ENCODE measurements at places on chromosomes 3 and 15.

DNA sequence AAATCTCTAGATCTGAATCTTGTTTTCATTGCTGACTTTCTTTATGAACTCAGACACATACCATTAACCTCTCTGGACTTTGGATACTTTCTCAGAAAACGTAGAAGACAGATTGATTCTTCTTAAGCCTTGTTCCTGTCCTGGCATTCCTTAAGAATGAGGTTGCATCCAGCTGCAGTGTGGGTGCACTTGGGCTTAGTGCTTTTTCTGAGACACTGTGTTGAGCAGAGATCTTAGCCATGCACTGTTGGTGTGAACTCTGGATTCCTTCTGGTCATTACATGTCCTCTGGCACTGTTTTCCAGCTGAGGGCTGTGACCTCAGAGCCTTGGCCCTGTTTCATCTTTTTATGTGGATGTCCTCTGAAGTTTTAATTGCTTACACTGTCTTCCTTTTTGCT lies 428.3 kb downstream of the CNTN4 start:
- DNase-seq = no peak

- DNase-seq = no peak
Measured at GRCh38 chr3:181076558-181076957, 87.0 kb upstream of the DNAJC19 start.

DNA sequence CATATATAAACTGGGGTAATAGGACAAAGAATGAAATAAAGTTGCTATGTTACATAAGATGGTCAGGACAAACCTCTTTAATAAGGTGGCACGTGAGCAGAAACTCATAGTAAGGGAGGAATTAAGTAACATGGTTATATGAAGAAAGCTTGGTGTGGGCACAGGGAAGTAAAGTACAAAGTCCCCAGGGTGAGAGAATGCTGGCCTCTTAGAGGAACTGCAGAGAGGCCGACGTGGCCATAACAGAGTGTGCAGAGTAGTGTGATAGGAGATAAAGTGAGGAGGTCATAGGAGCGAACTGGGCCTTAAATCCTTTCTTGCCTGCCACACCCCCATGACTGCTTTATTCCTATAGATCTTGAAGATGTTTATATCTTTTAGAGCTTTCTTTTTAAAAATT lies 17.4 kb upstream of the RBMS3 start:
- no peak for DNase-seq

DNA sequence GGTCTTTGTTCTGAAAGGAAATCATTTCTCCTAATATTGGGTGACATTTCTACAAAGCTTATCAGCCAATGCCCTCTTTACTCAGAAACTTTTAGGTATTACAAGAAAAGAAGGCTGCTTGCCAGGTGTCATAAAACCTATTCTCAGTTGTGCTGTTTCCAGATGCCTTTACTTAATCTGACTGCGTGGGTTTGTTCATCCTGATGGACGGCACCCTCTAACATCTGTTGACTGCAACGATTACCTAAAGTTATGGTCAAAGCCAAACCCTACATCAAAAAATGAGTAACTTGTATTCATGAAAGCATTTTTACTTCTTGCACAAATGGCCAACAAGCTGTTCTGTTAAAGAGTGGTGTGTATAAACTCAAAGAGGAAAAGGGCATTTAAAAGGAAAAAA lies 207.7 kb upstream of the PDZRN3 start:
- no peak for DNase-seq

DNA sequence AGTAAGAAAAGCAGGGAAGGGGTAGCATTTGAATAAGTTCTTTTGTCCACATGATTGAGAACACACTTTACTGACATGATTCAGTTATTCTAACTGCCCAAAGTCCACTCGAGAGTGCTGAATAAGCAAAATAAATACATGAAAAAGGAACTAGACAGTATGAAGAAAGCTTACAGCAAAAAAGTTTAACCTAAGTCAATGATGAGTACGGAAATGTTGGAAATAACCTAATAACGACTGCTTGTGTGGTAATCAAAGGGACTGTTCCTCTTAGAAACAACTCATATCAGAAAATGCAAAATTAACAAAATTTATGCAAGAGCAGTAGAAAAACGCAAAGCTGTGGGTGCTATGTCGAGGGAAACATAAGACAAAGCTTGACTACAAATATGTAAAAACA lies 36.6 kb downstream of the DMXL2 start:
- no peak for DNase-seq

- DNase-seq = no peak
Measured at GRCh38 chr3:42273361-42273760, 7.4 kb upstream of the CCK start.

- no peak for DNase-seq
Measured at GRCh38 chr15:23859008-23859407, 171.9 kb upstream of the NDN start.

- peak; percentile 86 for DNase-seq
Measured at GRCh38 chr3:42880601-42881451, 5.1 kb upstream of the CYP8B1 start.

- no peak for DNase-seq
Measured at GRCh38 chr3:133529809-133530208, 43.7 kb upstream of the CDV3 start.

GRCh38 chr15:85745525-85746150 lies 49.1 kb downstream of the KLHL25 start:
- DNase-seq = no peak

DNA sequence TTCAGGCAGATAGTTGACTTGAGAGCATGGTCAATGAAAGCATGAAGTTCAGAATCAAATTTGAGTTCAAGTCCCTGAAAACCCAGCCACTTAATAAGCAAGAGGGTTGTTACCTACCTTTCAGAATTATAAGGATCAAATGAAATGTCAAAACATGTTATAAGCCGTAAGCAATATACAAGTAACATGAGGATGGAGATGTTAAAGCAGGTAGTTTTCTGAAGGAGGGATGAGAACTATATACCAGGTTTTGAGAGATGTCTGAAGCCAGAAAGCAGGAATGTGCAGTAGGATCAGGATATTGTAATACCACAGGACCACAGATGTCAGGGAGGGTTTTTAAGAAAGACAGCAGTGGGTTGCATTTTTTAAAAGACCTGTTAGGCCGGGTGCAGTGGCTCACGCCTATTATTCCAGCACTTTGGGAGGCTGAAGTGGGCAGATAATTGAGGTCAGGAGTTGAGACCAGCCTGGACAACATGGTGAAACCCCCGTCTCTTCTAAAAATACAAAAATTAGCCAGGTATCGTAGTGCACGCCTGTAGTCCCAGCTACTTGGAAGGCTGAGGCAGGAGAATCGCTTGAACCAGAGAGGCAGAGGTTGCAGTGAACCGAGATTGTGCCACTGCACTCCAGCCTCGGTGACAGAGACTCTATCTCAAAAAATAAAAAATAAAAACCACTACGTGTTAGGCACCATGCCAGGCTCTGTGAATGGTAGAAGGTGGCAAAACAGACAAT lies 6.9 kb upstream of the EIF3J start:
- DNase-seq = no peak

GRCh38 chr15:85754989-85755388 lies 39.7 kb downstream of the KLHL25 start:
- DNase-seq = no peak

DNA sequence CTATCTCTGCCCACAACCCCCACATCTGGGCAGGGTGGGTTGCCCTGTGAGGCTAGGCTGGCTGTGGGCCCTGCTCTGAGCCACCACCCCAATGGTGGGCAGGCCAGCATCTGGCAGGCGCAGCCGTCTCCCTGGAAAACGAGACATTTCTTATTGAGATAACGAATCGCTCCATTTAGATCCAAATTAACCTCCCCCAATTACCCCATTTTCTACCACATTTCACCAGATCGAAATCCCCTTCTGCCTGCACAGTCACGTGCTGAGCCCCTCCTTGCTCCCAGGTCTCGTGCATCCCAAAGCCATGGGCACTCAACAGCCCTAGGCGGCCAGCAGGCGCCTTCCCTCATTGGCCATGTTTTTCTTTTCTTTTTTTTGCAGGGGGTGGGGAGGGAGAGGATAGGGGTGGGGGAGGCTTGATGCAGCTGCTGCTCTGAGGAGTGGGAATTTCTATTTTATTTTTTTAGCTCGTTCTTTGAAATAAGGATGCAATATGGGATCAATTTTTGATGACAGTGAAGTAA lies 53.0 kb upstream of the TMEM115 start:
- no peak for DNase-seq
